ENCODE measurements at places on chromosomes 16 and 17.

DNA sequence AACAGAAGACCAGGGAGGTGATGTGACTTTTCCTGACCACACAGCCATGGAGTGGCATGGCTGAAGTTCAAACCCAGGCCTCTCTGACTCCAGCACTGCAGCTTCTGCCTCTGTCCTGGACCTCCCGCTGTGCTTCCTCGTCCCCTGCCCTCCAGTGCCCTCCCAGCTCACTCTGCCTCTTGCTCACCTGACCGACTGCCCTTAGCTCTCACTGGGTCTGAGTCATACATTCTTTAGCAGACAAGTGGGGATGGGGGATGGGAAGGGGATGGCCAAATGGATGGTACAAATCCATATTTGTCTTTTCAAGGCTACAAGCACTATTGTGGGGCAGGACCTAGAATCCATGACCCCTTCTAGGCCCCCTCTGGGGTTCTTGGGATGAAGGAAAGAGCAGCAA, 33.0 kb downstream of the PITPNM3 start:
- DNase-seq, result no peak

DNA sequence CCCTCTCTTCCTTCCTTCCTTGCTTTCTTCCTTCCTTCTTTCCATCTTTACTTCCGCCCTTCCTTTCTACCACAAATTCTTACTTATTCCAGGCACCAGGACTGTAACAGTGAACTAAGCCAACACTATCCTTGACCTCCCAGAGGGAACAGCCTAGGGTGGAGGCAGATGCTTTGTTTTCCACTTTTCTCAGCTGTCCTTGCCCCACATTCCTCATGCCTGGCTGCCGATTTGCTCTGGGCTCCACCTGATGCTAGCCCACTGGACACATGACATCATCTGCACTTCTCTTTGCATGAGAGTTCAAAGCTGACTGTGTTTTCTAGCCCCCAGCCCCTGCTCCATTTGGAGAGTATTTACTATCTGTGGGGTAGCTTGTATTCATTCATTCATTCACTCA, 283.0 kb downstream of the MAF start:
- no peak for DNase-seq

DNA sequence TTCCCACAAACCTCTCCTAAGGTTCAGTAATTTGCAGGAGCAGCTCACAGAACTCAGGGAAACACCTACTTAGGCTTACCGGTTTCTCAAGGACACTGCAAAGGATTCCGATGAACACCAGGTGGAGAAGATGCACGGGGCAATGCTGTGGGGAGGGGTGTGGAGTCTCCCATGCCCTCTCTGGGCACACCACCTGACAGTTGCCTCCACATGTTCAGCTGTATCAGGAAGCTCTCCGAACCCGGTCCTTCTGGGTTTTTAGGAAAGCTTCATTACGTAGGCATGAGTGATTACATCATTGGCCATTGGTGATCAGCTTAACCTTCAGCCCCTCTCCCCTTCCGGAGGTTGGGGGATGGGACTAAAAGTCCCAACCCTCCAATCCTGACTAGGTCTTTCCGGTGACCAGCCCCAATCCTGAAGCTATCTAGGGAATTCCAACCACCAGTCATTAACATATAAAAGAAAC, 21.6 kb downstream of the C17orf58 start:
- no peak for DNase-seq

DNA sequence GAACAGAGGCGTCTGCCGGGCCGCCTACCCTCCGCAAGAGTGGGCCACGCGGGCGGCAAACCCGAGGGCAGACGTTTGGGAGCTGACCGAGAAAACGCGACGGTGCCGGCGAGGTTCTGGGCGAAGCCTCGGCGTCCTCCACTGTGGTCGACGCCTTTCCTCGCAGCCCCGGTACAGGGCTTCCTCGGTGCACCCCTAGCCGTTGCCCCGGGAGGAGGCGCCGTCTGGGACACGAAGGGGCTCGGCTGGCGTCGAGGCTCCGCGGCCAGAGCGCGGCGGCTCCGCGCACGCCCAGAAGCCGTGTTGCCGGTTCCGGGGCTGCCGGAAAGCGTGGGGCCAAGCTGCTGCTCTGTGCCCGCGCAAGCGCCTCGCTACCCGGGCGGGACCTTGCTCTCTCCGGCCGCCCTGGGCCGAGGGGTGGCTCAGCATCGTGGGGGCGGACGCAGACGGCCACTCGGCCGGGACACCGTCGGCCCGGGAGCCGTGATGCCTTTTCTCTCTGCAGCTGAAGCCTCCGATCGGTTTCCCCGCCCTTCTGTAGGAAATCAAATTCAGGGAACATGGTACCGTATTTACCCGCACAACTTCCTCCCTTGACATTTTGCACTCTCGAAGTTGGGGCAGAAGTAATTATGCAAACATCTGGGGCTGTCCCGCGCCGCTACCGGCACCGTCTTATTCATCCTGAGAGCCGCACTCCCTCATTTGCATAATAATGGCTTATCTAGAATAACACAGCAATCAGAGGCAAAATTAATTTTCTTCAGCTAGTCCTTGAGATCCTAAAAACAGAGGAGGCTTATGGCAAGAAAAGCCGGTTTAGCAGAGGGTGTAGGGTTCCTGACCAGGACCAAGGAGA, 7.3 kb upstream of the CBX8 start:
- peak; percentile 52 for DNase-seq

GRCh38 chr17:10126616-10127501, 71.5 kb downstream of the GAS7 start:
- no peak for DNase-seq

- DNase-seq, result no peak
Observed at GRCh38 chr17:47891545-47892088, 4.4 kb upstream of the SP2 start.

- no peak for DNase-seq
Observed at GRCh38 chr17:16440901-16441629, 25.7 kb downstream of the TRPV2 start.

DNA sequence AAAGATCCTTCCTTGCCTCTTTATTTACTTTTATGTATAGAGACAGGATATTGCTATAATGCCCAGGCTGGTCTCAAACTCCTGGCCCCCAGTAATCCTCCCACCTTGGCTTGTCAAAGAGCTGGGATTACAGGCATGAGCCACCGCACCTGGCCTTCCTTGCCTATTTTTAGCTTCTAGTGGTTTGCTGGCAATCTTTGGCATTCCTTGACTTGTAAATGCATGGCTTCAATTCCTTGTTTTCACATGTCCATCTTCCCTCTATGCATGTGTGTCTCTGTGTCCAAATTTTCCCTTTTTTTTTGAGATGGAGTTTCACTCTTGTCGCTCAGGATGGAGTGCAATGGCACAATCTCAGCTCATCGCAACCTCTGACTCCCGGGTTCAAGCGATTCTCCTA, 22.5 kb downstream of the HEXIM2 start:
- no peak for DNase-seq
